Muscle of leg (tissue), 16 donors: ENCODE measurements at places on chromosomes 3 and 15. TPM values are rescaled to one million over a fixed set of nuclear protein-coding genes. Genes with fewer than 3 reads are reported as not detected.

Gene ANP32A
- total RNA-seq = 64.1 TPM

Gene FBXO40
- total RNA-seq = 2.4 TPM

Gene P2RY14
- 1.5 TPM for total RNA-seq

GRCh38 chr3:184488577-184488976, 73.0 kb upstream of the EPHB3 start:
- no peak for DNase-seq

Gene CCR1
- total RNA-seq = 3.1 TPM

- no peak overlapping the region for H3K4me3 ChIP-seq
- H3K36me3 ChIP-seq = no peaks in the 10 kb centered on the region
- no peaks in the 10 kb centered on the region for H3K4me1 ChIP-seq
- no peak for DNase-seq
- H3K27ac ChIP-seq = no peak overlapping the region
Observed at GRCh38 chr3:74281705-74282104, 332.8 kb downstream of the CNTN3 start.

Gene DNAH12
- 0.58 TPM for total RNA-seq

Gene CDCP1
- total RNA-seq = 0.04 TPM

Gene CYP8B1
- not detected for total RNA-seq
